ENCODE measurements at places on chromosomes 5 and 9.

DNA sequence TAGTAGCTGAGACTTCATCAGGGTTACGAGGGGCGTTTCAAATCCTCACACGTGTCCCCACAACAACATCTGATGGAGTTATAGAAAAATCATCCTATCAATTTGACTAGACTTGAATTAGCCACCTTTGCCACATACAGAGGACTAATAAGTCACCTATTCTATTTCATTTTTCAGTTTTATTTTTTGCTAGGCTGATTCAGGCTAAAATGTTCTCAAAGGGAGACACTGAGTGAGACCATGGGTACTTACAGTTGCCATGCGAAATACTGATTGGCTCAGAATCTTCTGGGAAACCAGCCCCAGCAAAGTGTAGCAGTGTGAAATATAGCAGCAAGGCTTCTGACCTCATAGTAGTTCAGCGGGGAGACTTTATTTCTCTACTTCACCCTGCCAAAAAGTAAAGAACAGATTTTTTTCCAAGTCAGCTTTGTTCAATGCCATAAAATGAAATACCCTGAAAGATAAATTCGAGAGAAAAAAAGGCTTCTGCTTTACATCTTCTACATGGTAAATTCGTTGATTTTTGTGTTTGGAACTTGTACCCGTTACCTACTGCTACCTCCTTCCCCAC, 69.9 kb downstream of the SEMA6A start:
- DNase-seq, result no peak

DNA sequence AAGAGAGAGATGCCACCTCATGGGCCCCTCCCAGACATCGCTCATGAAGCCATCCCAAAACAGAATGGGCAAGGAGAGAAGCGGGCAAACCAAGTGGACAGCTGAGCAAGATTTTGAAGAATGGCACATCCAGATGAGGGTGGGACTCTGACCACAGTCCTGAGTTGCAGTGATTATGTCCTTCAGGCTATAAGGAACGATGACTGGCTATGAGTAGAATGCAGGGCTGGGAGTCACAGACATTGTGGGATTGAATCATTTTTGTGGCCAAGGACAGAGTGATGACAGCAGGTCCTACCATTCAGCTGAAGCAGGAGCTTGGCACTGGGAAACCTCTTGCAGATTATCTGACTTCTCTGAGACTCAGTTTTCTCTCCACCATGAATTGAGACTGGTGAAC, 245.7 kb upstream of the SLC30A5 start:
- DNase-seq, result no peak

GRCh38 chr5:9348401-9348996, 197.4 kb downstream of the SEMA5A start:
- no peak for DNase-seq

- DNase-seq, result no peak
Measured at GRCh38 chr9:5185220-5185840, at the start of gene INSL6. TSS of gene INSL6 (minus strand) at chr9:5185639. CDS start at chr9:5185602, 37 bp downstream.

DNA sequence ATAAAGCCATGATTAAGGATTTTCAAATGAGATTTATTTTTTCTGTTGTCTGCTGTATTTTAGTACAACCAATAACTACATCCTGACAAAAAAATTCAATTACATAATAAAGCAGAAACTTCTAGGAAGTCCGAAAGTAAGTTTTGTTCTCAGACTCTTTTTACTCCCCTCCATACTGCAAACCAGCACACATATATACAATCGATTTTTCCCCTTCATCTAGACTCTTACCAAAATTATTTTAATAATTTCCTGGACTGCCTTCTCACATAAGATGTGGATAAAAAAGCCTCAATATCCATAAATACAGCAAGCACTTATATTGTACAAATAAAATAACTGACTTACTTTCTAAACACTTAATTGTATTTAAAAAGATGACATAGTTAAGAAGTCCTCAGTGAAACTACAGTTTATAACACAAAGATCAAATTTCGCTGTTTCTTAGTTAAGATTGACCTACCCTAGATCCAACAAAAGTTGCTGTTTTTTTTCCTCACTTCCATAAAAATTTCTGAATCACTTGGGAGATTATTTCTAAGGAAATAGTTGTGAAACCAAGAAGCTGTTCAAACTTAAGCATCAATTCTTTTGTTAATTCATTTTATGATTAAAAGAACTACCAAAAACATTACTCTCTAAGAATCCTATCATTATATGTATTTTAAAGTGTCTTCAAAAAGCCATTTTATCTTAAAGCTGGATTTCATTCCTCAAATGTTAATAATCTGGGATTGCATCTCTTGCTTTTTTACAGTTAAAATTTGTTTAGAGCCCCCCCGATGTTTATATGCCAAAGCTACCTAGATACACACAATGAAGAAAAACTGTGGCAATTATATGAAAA, 74.7 kb upstream of the IFNE start:
- no peak for DNase-seq

DNA sequence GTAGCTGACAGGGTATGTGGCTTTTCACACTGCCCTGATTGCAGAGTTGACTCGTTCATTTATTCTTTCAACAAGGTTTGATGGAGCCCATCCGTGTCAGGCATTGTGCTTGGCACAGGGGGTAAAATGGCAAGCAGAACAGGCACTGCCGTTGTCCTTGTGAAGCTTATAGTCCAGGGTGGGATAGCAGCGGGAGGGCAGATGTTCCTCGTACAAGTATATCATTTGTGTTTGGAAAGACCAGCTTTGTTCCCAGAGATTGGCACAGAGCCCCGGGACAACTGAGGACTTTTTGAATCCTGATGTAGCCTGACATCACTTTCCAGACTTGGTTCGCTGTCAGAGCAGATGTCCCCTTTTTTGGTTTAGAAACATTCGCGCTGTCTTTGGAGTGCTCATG, 50.9 kb downstream of the MVB12B start:
- DNase-seq, result no peak

DNA sequence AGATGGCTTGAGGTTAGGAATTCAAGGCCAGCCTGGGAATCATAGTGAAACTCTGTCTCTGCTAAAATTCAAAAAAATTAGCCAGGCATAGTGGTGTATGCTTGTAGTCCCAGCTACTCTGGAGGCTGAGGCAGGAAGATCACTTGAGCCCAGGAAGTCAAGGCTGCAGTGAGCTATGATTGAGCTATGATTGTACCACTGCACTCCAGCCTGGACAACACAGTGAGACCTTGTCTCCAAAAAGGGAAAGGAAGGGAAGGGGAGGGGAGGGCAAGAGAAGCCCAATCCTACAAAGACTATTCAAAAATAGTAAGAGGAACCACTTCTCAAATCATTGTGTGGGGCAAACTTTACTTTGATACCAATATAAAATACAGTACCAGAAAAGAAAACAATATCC, 11.2 kb downstream of the SEMA4D start:
- DNase-seq, result no peak

GRCh38 chr9:15278091-15278687, 28.8 kb downstream of the TTC39B start:
- no peak for DNase-seq

DNA sequence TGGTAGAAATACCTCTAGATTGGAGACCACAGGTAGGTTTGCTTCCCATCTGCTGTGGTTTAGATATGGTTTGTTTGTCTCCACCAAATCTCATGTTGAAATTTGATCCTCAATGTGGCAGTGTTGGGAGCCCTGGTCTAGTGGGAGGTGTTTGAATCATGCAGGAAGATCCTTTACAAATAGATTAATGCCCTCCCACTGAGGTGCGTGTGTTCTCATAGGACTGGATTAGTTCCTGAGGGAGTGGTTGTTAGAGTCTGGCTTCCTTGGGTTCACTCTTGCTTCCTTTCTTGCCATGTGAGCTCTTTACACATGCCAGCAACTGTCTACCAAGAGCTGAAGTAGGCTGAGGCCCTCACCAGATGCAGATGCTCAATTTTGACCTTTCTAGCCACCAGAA, 391.1 kb upstream of the GRIA1 start:
- DNase-seq, result no peak

DNA sequence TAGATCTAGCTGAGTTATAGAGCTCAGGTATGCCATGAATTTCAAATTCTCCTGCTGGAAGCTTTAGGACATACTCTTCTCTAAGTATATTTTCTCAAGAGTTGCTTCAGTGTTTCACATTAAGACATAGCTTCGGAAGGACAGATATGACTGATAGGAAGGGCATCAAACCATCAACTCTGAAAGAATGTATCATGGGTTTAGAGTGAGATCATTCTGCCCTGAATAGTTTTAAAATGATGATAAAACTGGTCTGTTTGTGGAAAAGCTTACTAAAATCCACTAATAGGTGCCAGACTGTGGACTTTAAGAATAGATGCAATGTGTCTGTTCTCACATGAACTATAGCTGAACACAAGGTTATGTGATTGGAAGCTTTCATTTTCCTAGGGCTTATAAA, 8.4 kb downstream of the SPEF2 start:
- DNase-seq, result no peak

DNA sequence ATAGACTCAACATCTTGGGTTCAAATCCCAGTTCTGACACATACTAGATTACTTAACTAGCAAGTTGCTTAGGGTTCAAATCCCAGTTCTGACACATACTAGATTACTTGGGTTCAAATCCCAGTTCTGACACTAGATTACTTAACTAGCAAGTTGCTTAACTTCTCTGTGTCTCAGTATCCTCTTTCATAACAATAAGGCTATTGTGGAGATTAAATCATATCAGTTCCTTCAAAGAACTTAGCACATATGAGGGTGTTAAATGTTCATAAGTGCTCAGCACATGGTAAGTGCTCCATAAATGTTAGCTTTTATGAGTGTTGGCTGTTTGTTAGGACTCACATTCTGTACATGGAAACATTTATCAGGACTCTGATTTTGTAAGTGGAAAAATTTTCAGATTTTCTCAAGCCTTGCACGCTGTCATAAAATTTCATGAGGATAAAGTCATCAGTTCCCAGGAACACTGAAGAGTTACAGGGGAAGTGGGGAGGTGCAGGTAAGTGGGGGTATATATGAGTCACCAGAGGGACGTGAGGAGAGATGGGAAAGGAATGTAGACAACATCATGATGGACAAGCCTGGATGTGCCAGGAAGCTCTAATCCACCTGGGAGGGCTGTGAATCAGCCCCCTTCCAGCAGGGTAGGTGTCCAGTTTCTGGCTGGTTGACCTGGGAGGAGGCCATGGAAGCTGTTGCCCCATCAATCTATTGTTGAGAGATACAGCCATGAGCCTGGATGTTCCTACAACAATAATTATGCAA, 532.2 kb upstream of the WWC1 start:
- no peak for DNase-seq

- no peak for DNase-seq
Measured at GRCh38 chr5:57662991-57663390, 180.4 kb upstream of the ACTBL2 start.

DNA sequence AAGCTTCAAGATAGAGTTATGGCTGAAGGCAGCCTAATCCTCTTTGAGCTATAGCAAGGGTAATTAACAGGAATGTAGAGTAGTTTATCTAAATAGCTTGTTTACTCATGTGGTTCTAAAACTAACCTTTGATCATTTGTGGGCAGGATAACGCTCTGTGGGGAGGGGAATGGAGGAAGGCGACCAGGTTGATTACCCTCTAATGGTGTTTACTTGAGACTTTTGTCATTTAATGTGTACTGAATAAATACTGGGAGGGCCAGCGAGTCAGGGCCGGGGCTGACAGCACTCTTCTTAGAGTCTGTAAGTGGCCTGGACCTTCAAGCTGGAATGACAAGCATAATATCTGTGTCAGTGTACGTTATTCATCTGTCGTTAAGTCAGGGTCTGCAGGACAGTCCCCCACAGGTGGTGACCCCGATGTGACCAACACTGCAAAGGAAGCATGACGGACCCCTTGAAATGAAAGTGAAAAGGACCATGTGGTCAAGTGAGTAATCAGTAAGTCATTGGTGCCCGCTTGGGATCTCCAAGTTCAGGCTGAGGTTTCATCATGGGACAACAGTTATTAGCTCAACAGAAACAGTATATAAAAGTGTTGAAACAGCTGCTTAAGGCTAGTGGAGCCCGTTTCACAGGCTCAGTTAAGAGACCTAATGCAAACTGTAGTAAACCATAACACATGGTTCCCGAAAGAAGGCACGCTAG, 162.6 kb downstream of the CPLANE1 start:
- DNase-seq, result no peak

DNA sequence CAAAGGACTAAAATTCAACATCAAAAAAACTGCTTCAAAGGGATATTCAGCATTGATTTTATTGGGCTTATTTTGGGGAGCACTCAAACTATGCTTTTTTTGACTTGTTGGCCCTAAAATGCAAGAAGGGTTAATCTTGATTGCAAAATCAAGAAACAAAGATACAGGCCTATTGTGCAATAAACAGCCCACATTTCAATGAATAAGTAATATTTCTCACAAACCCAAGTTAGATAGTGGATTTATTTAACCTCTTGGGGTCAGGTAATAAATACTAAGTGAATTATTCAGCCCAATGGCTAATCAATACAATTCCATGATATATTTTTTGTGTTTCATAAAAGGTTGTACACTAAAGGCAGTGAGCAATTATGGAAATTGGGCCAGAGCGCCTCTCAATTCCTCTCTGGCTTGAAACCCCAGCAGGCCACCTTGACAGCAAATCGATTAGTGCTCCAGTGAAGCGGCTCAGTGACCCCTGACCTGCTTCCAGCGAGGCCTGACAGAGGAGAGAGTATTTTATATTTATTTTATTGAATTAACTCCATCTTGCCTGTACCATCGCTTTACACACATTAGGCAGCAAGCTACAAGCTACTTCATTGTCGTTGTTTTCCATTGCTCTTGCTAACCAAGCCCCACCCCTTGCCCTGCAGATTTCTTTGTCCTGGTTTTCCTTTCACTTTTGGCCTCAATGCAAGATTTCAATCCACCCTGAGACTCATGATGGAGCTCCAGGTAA, 65.5 kb downstream of the EBF1 start:
- no peak for DNase-seq

DNA sequence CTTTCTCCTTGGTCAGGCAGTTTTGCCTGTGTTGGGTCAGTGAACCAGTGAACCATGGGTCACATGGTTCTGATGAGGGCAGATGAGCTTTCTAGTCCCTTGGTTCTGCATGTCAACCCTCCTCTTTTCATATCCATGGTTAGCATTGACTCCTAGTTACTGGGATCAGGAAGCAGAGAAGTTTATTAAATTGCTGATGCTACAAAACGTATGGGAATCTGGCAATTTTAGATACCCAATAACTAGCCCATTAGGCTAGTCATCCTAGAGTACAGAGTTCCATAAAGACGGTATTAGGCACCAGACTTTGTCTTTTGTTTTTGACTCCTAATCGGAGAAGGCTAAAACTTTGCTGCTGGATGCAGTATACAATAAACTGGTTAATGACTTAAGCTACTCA, 273.1 kb downstream of the ATPSCKMT start:
- DNase-seq, result no peak

DNA sequence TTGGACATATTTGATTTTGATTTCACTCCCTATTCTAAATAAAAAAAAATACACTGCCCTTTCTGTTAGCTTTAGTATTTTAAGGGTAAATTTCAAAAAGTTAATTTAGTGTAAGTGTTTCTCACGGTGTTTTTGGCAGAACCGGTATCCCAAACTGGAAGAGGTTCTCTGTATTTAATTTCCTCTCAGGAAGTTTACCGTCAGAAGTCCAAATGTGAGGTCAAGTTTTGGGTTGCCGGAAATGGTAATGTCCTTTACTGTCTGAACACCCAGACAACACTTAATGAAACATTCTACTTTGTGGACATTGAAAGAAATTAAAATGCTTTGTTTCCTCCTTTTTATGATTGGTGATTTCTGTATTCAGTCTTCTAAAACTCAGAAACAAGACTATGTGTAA, 148.7 kb upstream of the CDKN2B start:
- no peak for DNase-seq

- DNase-seq, result no peak
Measured at GRCh38 chr5:76673125-76673524, 42.8 kb upstream of the F2R start.

- DNase-seq, result no peak
Measured at GRCh38 chr5:29518176-29518575, 1675.3 kb upstream of the CDH6 start.

- no peak for DNase-seq
Measured at GRCh38 chr9:136140966-136141365, 22.3 kb upstream of the TMEM250 start.

All from stimulated activated CD8-positive, alpha-beta memory T cell treated with anti-CD3 and anti-CD28 coated beads, Interleukin-7, amount 100 ng/mL, for 1 hour (primary cell).